ENCODE measurements at places on chromosomes 1 and 21. TPM values are rescaled to one million over a fixed set of nuclear protein-coding genes. Genes with fewer than 3 reads are reported as not detected.

DNA sequence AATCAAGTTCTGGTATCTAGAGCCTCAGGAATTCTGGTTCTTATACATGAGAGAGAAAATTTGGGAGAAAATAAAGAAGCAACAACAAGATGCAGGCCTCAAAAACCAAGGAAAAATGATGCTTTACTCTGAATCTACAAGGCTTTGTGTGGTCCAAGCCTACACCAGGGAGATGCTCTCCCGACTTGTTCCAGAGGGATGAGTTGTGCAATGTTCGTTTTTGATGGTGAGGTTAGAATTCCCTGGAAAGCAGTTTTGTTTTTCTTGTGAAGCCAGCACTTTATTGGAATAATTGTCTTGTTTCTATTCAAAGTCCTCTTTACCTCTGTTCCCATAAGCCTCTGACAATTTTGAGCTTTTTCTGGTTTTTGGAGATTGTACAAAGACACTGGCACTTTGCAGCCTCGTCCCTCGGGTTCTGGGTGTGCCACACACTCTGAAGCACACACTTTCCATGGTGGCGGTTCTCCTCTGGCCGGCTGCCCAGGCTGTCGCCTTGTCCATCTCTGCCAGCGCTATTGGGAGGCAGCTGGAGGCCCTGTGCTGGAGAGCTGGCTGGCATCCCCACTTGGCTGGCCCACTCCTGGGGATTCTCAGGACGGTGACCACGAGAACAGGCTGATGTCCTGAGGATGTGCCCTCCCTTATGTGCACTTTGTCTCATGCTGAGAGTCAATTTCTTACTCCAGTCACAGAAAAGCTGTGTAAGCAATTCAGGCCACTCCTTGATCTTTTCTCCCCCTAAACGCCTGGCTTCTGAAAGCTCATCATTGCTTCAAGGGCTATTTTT, 70.2 kb downstream of the EDEM3 start:
- DNase-seq: peak; percentile 24

DNA sequence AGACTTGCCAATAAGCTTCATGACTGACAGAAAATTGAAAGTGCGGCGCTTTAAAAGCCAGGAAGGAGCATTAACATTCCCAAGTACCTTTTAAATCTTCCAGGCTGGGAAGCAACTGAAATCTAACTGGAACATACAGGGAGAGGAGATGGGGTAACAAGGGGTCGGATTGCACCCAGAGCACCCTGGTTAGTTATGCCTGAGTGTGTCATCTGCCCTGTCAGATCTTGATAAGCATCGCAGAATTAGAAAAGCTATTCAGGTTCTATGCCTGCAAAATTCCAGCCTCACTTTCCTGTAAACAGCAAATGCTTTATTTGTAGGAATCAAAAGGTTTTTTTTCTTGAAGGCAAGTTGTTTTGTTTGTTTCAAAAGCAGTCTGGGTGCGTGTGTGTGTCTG, 58.5 kb downstream of the SERBP1 start:
- no peak for DNase-seq

- peak; percentile 76 for DNase-seq
Observed at GRCh38 chr1:207825719-207826556, 74.1 kb downstream of the CD46 start.

DNA sequence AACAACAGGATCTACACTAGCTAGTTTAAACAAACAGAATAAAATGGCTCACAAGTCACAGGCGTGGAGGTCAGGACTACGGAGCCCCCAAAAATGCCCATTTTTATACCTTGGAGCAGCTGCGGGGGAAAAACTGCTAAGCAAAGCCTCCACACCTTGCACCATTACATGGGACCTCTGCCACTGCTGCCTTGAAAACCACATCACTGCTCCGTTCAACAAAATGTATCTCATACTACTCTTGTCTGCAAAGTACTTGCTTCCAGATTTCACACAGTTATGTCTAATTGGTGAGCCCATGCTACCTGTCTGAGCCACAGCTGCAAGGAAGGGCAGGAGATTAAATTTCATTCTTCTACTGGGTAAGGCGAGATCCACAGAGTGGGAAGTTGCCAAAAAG, 24.4 kb downstream of the MRPL39 start:
- DNase-seq: no peak

GRCh38 chr1:206510371-206510770, 3.0 kb downstream of the RASSF5 start:
- DNase-seq: no peak

GRCh38 chr1:89843273-89844130, 22.7 kb downstream of the LRRC8D start:
- peak; percentile 48 for DNase-seq

NOS1AP gene
- total RNA-seq: not detected

CCDC17 gene
- total RNA-seq: 4.0 TPM

FBXO2 gene
- total RNA-seq: 2.0 TPM

Measured in fibroblast of the aortic adventitia (primary cell).